H7 (cell line): ENCODE measurements at places on chromosomes 5 and 9.

DNA sequence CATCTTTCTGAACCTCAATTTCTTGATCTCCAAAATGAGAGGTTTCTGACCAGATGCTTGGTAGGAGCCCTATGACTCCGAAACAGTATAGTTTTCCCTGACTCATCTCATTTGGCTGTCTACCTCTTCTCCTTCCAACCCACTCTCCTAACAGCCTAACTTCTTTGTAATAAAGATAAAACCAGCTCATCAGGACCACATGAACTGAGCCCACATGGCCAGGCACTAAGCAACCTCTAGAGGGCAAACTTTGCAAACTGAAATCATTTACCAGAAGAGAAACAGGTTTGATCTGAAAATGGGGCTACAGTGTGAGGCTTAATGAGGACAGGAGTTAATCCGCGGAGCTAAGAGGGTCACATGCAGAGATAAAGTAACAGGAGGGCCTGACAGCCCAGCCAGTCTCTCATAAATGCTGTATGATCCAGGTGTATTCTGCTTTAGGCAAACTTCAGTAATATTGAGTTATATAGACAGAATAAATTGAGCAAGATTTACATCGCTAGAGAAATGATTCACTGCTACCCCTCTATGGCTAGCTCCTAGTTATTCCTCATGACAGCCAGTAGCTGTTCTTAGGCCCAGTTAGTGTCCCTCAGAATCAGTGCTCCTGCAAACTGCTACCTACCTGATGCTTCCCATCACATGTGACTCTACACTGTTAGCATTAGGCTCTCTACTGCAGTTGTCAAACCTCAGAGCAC, 64.6 kb downstream of the ABCA1 start:
- peak; percentile 77 for DNase-seq

GRCh38 chr5:111772456-111773122, 15.6 kb upstream of the NREP start:
- DNase-seq = peak; percentile 26

- DNase-seq = no peak
Observed at GRCh38 chr9:20125727-20126126, 336.9 kb upstream of the SLC24A2 start.

DNA sequence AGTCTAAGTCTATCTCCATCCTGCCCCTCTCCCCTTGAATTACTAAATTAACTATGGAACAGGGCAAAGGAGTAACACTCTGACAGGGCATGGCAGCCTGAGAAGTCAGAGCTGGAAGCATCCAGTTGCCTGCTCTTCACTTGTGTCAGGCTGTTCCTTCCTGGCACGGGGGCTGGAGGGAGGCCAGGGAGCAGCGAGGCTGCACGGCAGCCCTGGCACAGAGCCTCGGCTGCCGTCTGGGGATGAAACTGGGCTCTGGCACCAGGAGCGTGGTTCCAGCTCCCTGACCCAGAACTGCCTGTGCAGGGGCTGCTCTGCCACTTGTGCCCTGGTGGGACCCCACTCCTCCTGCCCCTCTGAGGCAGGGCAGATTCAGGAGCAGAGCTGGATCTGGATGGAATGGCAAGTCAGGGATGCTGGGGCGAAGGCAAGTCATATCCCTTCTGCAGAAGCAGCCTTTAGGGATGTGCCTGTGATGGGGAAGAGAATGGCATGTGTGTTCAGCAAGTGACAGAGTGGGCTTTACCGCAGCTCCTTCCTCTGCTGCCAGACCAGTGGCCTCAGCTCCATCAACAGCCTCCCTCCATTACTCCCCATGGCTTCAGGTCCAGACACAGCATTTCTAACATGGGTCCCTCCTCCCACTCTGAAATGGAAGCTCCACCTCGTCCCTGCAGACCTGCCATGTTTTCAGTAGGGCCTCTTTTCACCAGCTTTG, 42.2 kb upstream of the PDE8B start:
- no peak for DNase-seq

- DNase-seq = peak; percentile 64
Observed at GRCh38 chr9:132802121-132802795, 75.8 kb downstream of the AK8 start.
